GM13977 (cell line): ENCODE measurements at places on chromosomes 11 and 22.

- peak; percentile 56 for DNase-seq
Observed at GRCh38 chr11:99015634-99016454, 4.9 kb upstream of the CNTN5 start.

DNA sequence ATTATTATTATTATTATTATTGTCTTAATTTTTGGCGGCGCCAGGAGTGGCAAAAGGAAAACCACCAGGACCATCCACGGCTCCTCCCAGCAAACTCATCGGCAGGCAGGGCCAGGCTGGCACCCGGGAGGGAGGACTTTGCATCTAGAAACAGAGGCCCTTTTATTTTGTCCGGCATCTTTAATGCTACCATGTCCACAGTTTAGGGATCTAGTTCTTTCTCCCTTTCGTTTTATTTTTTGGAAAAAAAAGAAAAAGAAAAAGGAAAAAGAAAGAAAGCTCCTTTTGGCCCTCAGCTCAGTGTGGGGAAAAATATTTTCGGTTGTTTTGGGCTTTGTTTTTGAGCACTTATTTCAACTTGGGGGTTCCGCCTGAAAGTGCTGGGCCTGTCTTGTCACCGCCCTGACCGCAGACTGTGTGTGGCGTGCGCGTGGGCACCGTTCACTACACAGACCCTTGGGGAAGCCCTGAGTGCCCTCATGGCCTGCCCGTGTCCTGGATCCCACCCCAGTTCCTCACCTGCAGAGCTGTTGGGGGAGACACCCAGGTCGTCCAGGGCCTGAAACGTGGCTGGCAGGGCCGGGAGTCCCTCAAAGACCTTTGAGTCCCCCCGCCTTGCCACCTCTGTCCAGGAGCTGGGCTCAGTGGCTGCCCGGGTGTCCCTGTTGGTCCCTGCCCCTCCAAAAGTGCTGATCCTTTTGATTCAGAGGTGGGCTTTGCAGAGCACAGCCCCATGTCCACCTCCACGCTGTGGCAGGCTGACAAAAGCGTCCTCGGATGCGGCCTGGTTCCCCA lies 69.1 kb upstream of the PPARA start:
- no peak for DNase-seq

DNA sequence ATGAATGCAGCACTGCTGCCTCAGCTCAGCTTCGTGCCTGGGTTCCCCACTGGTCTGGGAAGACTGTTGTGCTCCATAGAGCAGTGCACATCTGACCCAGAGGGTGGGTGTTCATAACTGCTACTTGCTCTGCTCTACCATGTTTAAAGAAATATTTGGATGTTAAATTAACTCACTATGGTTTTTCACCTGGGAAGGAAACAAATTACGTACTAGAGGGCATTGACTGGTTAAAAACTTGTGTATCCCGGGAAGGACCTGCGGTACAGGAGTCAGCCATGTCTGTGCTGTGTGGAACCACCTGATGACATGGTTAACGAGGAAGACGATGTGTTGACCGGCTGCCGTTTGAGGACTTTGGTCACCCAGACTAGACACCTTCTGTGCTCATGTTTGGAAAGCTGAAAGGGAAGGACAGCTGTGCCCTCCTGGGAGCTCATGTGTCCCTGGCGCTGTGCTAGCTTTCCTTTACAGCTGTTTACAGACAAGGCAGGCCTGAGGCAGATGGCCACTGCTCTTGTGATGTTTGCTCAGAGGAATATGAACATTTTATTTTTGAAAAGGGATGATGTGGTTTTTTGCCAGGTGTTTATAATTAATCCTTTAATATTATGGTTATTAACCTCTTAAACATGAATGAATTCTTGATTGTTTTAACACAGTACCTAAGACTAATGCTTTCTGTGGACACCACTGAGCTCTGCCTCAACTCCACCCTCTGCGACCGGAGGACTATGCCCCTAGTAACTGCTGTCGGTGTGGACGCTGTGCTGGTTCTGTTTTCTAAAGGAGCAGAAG lies 14.3 kb upstream of the AIFM3 start:
- no peak for DNase-seq

DNA sequence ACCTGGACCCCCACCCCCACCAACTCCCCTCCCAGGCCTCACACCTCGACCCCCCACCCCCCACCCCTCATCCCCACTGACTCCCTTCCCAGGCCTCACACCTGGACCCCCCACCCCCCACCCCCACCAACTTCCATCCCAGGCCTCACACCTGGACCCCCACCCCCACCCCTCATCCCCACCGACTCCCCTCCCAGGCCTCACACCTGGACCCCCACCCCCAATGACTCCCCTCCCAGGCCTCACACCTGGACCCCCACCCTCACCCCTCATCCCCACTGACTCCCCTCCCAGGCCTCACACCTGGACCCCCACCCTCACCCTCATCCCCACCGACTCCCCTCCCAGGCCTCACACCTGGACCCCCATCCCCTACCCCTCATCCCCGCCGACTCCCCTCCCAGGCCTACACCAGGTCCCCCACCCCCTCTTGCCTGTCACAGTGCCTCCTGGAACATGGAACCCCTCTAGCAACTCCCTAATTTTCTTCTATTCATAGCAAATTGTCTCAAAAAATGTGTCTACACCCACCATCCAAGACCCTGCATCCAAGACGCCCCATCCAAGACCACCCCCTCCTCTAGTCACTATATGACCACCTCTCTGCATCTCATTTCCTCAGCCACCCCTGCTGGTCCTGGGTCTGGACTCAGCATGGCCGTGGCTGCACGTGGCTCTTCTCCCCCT lies 36.9 kb upstream of the BRSK2 start:
- no peak for DNase-seq

- no peak for DNase-seq
Observed at GRCh38 chr22:44274918-44275630, 37.7 kb downstream of the SHISAL1 start.

DNA sequence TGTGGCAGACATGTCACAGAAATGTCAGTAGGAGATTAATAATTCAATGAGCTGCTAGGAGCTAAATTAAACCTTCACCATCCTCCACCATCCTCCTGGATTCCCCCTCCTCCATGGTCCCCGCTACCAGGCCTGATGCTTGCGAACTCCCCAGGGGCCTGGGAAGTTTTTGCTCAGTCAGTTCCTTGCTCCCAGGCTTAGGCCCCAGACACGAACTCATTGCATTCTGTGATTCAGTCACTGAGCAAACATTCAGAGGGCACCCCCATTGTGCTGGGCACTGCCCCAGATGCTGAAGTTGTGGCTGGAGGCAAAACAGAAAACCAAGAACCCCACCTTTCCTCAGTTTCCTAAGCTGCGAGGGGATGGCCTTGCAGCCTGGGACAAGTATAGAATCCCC lies 14.3 kb downstream of the NPTXR start:
- no peak for DNase-seq

DNA sequence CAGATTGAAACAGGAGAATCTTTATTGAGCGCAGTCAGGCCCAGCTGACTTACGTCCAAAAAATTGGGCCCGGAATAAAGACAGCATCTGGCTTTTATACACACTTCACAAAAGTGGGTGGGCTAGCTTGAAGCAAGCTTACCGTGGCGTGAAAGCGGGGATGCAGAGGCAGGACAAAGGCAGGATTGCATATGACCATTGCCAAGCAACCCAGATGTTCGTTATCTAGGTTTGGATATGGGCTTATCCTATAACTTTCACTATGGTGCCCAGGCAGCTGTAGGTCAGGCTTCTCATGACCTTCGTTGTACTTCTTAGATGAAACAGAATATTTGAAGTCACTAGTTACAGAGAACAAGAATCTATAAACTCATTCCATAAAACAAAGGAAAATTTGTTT lies 1575.6 kb upstream of the RAG2 start:
- no peak for DNase-seq

- no peak for DNase-seq
Observed at GRCh38 chr11:44364596-44364995, 54.7 kb upstream of the ALX4 start.

DNA sequence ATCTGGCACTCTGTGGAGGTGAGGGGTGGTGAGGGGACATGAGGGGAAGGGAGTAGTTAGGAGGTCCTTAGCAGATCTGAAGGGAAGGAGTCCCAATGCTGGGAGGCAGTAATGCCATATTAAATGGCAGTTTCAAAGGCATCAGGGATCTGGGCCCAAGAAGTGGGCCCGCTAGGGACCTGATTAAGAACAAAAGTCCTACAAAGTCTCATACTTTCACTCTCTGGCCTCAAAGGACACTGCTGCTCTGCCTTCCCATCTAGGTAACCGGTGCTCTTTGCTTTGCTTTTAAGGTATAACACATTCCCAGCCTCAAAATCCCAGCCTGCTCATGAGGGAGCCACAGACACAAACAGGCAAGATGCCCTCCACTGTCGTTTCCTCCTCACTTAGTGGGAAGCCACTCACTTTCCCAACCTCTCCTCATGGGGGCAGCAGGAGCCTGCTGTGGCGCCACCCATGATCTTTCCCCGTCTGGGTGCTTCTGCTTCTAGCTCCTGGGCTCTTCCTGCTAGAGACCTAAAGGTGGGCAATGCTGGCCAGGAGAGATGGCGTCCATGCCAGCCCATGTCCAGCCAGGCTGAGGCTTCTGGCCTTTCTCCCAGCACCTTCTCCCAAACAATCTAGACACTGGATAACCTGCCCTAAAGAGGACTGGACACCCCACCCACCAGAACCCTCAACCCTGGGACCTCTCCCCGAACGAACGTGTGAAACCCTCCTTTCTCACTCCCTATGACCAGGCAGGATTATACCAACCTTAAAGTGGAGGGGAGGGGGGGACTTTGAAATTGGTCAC lies 68.3 kb downstream of the PLEKHA7 start:
- DNase-seq = peak; percentile 67

- DNase-seq = no peak
Observed at GRCh38 chr11:108886660-108887009, 221.8 kb downstream of the DDX10 start.

GRCh38 chr11:80815752-80816453 lies 1375.1 kb upstream of the TENM4 start:
- peak; percentile 17 for DNase-seq

DNA sequence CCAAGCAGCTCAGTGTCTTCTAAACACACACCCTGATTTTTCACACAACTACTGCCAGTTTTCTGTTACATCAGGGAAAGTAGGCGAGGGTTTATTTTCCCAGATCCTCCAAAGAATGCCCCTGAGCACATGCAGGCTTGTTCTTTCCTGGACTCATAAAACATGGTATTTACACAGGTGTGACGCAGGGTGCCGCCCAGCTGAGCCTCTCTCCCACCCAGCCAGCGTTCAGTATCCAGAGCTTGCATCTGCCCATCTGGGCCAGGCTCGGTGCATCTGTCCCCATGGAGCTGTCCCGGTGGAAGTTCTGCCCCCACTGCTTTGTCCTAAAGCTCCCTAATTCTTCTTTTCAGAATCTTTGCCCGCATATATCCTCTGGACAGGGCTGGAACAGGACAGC lies 44.8 kb upstream of the ISX start:
- DNase-seq = no peak

DNA sequence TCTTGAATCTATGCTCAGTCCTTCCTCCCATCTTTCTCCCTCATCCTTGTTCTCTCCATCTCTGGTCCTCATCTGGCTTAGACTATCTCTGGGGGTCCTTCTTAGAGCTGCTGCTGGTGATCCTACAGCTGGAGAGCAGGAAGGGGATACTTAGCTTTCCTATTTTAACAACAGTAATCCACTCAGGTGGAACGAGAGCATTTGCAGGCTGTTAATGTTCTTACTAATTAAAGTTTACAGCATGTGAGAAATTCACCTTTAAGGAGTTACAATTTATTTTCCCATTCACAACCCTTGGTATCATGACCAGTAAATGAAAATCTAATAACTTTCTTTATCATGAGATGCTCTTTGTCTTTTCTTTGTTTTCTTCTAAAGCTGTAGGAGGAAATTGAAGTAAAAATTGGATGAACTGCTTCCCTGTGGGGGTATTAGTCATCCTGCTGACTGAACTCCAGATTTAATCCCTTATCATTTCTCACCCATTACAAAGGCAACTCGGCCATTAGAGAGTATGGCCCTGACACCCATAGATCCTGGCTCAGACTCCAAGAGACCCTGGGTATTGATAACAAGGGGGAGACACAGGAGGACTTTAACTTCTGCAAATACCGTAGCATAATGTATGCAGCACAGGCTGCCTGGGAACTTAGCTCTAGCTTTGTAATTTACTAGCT lies 37.6 kb upstream of the MTNR1B start:
- no peak for DNase-seq

- no peak for DNase-seq
Observed at GRCh38 chr11:11442791-11443190, 89.7 kb upstream of the CSNK2A3 start.

DNA sequence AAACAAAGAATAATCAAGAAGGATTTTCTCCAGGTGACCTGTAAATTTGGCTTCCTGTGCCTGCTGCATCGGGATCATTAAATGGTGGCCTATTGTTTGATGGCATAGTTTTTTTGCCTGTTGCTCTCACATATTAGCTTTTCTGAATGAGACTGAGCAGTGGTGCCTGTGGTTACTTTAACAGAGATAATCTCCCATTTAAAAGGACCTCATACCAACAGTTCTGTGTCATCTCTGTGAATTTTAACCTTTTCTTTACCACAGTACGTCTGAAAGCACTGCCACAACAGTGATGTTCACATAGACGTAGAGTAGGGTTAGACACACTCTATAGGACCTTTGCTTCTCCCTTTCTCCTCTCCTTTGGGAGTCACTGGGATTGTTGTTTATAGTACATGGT lies 22.9 kb upstream of the RCE1 start:
- no peak for DNase-seq

DNA sequence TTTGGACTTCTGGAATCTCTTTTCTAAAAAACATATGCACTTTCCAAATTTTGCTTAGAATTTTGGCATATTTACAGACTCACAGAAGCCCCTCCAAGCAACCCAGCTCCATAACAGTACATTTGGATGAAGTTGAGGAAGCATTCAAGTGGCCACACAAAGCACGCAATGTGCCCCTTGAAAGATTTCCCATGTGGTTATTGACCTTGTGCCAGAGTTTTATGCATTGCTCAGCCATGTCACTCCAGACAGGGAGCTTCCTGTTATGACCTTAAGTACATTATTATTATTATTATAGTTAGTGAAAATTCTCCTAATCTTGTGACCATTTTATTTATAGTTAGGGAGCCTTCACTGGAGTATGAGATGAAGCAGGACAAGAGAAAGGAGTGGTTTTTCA lies 35.0 kb upstream of the BDNF start:
- no peak for DNase-seq

DNA sequence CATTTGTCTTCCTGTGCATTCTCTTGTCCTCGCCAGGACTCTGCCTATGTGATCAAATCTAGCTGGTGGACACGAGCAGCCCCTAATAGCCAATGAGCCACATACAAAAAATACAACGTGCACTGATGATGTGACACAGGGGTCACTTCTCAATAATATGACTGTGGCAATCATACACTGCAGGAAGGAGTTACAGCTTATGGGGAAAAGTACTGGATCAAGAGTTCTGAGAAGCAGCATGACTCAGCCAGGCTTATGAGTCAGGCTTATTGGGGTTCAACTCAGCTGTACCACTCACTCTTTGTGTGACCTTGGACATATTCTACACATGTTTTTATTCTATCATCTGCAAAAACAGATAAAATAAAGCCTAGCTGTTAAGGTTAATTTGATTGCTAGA lies 889.4 kb upstream of the TENM4 start:
- no peak for DNase-seq

GRCh38 chr11:7577291-7578190 lies 63.7 kb downstream of the PPFIBP2 start:
- no peak for DNase-seq
